ENCODE measurements at places on chromosomes 7 and 10. TPM values are rescaled to one million over a fixed set of nuclear protein-coding genes. Genes with fewer than 3 reads are reported as not detected.

DNA sequence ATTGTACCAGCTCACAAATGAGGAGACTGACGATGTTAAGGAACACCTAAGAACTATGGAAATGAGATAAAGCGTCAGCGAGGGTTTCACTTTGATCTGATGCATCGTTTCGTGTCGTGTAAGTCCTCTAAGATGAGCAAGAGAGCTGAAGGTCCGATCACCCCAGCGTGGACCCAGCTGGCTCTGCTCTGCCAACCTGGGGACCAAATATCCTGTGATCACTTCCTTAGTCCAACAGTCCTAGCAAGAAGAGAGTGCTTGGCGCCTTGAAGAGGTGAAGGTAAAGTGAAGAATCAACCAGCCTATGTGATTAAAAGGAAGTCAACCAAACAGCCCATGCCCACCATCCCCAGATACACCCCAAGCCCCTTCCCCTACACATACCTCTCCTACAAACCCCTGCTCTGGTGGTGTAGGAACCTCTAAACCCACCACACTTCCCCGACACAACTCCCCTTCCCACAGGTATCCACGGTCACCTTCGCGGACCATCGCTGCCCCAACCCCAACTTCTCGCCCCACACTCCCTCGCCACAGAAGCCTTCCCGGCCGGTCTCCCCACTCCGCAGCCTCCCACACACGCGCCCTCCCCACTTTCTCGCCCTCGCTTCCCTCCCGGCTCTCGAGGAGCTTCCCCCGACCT lies 722 bp downstream of the UPF2 start:
- no peak for DNase-seq

GRCh38 chr7:141709749-141710148 lies 1.6 kb downstream of the WEE2 start:
- no peak for DNase-seq

DNA sequence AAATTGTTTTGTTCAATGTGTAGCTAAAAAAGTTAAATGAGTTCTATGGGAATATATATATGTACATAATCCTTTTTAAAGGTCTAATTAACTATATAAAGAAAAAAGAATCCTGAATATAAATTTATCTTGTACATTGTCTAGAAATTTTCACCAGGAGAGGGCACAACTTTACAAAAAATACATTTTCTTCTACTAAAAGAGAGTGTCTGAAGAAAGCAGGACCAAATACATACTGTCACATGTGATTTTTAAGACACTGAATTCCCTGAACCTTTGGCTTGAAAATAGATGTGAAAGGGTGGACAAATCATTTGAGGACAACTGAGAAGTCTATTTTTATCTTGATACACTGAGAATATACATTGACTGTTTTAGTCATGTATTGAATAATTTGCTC lies 204.3 kb downstream of the DGKB start:
- DNase-seq: no peak

CNTNAP2 gene
- total RNA-seq: 63.8 TPM

DNA sequence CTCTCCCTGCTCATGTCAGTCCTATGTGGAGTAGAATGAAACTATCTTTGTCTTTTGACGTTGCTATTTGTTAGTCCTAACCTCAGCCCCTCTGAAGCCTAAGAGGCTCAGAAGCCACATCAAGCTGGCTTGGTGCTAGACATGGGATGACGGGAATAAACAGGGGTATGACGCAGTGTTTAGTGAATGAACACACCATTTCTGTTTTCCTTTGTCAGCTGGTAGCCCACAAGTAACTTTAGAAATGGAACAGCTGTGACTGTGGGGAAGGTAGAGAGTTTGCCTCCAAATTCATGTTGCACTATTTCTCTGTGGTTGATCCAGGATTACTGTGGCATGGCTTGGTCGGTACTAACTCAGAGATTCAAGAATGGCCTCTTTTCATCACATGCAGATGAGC lies 31.3 kb downstream of the COX15 start:
- DNase-seq: no peak

Data from WTC11 (cell line).